Activated T-helper 17 cell treated with anti-CD3 and anti-CD28 coated beads, Interleukin-2, amount 50 U/mL, for 72 hours (primary cell): ENCODE measurements at places on chromosomes 16 and 17. TPM values are rescaled to one million over a fixed set of nuclear protein-coding genes. Genes with fewer than 3 reads are reported as not detected.

The PAFAH1B1 gene
- total RNA-seq, result 168 TPM

GRCh38 chr17:6437956-6438355, 3.0 kb upstream of the AIPL1 start:
- no peak overlapping the region for H3K4me3 ChIP-seq
- no peaks in the 10 kb centered on the region for H3K36me3 ChIP-seq
- ATAC-seq, result no peak
- H3K27ac ChIP-seq, result no peak overlapping the region

GRCh38 chr16:78113258-78113657, 13.8 kb downstream of the WWOX start:
- ATAC-seq, result no peak
- peaks cover 57% of the 10 kb centered on the region for H3K36me3 ChIP-seq
- H3K27ac ChIP-seq, result no peak overlapping the region
- no peak overlapping the region for H3K4me3 ChIP-seq
- H3K4me1 ChIP-seq, result no peaks in the 10 kb centered on the region

The SLFN11 gene
- total RNA-seq, result 77.5 TPM

DNA sequence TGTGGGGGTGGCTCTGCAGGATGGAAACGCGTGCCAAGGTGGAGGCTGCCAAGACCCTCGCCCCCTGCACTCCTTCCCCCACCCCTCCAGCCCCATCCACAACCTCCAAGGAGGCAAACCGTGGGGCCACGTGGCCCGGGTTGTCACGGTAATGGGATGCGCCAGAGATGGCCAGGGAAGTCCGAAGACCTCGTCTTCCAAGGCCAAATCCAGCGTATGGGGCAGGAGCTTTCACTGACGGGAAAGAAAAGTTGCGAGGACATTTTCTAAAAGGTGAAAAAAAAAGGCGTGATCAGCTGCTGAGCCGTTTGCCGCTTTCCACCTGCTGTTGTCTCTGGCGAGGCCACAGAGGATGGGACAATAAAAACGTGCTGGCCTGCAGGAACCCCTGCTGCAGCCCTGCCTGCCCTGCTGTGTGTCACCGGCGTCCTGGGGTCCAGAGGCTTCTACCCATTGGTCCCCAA, 28.3 kb upstream of the GSE1 start:
- no peak overlapping the region for H3K4me3 ChIP-seq
- no peaks in the 10 kb centered on the region for H3K36me3 ChIP-seq
- ATAC-seq, result no peak
- H3K27me3 ChIP-seq, result no peaks in the 10 kb centered on the region
- H3K27ac ChIP-seq, result no peak overlapping the region

DNA sequence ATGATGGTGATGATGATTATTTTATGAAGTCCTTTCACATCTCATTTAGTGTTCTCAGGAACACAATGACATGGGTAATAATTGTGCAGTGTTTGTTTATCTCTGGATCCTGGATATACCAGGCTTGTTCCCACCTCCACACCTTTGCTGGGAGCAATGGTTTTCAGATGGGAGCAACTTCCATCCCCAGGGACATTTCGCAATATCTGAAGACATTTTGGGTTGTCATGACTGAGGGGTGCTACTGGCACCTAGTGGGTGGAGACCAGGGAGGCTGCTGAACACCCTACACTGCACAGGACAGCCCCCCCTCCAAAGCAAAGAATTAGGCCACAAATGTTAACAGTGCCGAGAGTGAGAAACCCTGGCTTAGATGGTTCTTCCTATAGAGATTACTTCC, 13.5 kb upstream of the SALL1 start:
- peaks cover 8% of the 10 kb centered on the region for H3K27me3 ChIP-seq
- no peak for ATAC-seq
- no peak overlapping the region for H3K27ac ChIP-seq
- H3K4me3 ChIP-seq, result no peak overlapping the region

The CSHL1 gene
- 0.61 TPM for total RNA-seq

- no peaks in the 10 kb centered on the region for H3K4me1 ChIP-seq
- no peak overlapping the region for H3K27ac ChIP-seq
- H3K36me3 ChIP-seq, result no peaks in the 10 kb centered on the region
- no peak for ATAC-seq
Observed at GRCh38 chr16:80063031-80063712, 462.6 kb upstream of the MAF start.

The SEPTIN12 gene
- total RNA-seq, result not detected

- no peak overlapping the region for H3K4me3 ChIP-seq
- no peak overlapping the region for H3K27ac ChIP-seq
- no peaks in the 10 kb centered on the region for H3K4me1 ChIP-seq
- H3K27me3 ChIP-seq, result no peaks in the 10 kb centered on the region
- ATAC-seq, result no peak
- no peaks in the 10 kb centered on the region for H3K36me3 ChIP-seq
Observed at GRCh38 chr16:53626161-53626560, 77.5 kb downstream of the RPGRIP1L start.

The TEKT1 gene
- not detected for total RNA-seq

The CDRT15L2 gene
- total RNA-seq, result not detected

DNA sequence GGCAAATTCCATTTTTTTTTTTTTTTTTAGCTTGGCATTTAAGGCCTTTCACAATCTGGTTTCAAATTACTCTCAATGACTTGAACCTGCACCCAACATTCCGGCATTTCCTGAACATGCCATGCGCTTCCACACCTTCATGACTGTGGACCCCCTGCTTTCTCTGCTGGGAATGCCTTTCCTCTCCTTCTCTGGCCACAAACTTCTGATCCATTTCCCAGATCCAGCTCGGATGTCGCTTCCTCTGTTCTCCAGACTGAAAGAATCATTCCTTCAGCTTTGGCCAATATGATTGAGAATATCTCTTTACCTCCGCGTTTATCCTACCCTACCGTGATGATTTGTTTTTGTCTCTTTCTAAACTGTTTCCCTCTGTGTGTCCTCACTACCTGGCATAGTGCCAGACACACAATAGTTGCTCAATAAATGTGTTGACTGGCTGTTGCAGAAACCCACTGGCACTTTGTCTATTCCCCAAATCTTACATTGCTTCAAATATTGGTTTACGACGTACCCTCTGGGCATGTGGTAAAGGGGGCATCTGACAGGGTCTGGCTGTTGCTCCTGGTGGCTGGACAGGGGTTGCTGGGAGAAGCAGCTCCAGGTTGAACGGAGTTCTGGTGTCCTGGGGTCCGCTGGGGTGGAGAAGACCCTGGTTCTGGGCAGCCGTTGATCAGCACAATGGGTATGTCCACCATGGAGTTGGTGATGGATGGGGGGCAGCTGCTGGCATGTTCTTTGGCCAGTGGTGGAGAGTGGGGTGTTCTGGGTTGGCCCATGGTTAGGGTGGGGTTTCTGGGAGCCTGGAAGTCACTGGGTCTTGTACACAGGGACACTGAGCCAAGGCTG, 14.7 kb downstream of the TNS4 start:
- H3K27me3 ChIP-seq, result no peaks in the 10 kb centered on the region
- no peak for ATAC-seq
- peak overlapping the region; percentile 63 for H3K27ac ChIP-seq
- peaks cover 43% of the 10 kb centered on the region for H3K4me1 ChIP-seq

DNA sequence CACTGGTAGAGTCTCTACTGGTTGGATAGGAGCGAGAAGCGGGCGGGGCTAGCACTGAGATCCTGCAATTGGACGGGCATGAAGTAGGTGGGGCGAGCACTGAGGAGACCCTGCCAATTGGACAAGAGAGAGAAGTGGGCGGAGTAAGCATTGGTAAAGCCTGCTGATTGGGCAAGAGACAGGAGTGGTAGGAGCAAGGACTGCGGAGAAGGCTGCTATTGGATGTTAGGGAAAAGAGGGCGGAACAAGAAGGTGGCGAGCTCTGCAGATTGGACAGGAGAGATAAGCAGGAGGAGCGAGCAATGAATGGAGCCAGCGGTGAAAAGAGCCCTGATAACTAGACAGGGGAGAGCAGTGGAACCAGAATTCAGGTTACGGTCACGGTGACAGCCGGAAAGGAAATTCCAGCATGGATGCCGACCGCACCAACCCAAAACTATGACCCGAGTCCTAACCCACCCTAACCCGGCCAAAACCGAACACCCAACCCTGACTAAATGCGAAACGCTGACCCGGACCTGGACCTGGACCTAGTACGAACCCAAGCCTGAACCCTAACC, 4.8 kb downstream of the SCGB1C2 start:
- peaks cover 4% of the 10 kb centered on the region for H3K27me3 ChIP-seq
- H3K4me3 ChIP-seq, result no peak overlapping the region
- ATAC-seq, result no peak

The C1QBP gene
- total RNA-seq, result 396 TPM

GRCh38 chr16:50509521-50510341, 38.5 kb upstream of the NKD1 start:
- H3K27ac ChIP-seq, result no peak overlapping the region
- ATAC-seq, result no peak
- H3K27me3 ChIP-seq, result no peaks in the 10 kb centered on the region
- H3K4me3 ChIP-seq, result no peak overlapping the region
- H3K4me1 ChIP-seq, result no peaks in the 10 kb centered on the region
- no peaks in the 10 kb centered on the region for H3K36me3 ChIP-seq

DNA sequence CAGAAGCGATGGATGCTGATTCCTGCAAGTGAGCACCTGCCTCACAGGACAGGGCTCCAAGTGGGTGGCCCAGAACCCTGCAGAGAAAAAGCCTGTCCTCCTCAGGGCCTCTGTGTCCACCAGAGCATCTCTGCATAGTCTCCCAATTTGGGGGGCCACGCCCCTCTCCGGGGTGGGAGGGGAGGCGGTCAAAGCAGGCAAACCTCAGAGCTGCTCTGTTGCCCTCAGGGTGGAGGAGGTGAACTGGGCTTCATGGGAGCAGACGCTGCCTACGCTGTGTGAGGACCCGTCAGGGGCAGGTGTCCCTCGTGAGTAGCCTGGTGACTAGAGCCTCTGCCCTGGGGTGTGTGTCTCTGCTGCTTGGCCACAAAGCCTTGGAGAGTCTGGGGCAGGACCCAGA, 19.3 kb downstream of the TRPV2 start:
- H3K4me1 ChIP-seq, result peaks cover 14% of the 10 kb centered on the region
- H3K27ac ChIP-seq, result peak overlapping the region; percentile 82
- ATAC-seq, result no peak
- no peaks in the 10 kb centered on the region for H3K27me3 ChIP-seq

The CCL4 gene
- total RNA-seq, result 73.9 TPM
